Activated T-helper 1 cell treated with anti-CD3 and anti-CD28 coated beads, Interleukin-2, amount 50 U/mL, for 16 hours (primary cell): ENCODE measurements at places on chromosomes 6 and 20.

DNA sequence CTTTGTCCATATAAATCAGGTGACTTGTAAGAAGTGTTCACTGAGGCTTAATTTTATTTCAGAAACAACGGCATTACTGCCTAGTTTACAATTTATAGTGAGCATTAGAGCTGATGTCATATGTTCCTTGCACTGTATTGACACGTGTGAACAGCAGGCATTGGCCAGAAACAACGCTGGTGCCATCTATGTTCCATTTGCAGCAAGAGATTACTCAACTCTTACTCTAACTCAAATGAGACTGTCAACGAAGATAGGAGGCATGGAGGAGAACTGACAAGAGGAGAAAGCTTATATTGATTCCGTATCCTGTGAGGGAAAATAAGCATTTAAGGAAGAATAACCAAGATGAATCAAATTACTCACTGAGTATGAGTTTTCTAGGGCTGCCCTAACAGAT is 48.4 kb downstream of the MTFR2 start:
- no peak for DNase-seq

- DNase-seq, result no peak
Measured at GRCh38 chr20:50366270-50367103, 143.7 kb upstream of the PTPN1 start.

GRCh38 chr6:157075549-157076450 is 247.5 kb downstream of the TMEM242 start:
- no peak for DNase-seq

GRCh38 chr6:39665861-39666260 is 59.3 kb downstream of the KIF6 start:
- DNase-seq, result no peak

DNA sequence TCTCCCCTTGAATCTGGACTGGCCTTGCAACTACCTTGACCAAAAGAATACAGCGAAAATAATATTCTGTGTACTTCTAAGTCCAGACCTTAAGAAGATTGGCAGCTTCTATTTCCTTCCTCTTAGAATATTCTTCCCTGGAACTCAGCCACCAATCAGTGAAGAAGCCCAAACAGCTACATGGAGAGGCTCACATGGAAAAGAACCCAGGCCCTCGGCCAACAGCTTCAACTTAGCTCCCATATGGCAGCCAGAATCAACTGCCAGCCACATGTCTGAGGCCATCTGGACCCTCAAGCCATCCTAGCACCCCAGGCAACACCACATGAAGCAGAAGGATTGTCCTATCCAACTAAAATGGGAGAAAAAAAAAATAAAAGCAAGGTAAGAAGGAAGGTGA is 178.8 kb downstream of the IBTK start:
- DNase-seq, result no peak

DNA sequence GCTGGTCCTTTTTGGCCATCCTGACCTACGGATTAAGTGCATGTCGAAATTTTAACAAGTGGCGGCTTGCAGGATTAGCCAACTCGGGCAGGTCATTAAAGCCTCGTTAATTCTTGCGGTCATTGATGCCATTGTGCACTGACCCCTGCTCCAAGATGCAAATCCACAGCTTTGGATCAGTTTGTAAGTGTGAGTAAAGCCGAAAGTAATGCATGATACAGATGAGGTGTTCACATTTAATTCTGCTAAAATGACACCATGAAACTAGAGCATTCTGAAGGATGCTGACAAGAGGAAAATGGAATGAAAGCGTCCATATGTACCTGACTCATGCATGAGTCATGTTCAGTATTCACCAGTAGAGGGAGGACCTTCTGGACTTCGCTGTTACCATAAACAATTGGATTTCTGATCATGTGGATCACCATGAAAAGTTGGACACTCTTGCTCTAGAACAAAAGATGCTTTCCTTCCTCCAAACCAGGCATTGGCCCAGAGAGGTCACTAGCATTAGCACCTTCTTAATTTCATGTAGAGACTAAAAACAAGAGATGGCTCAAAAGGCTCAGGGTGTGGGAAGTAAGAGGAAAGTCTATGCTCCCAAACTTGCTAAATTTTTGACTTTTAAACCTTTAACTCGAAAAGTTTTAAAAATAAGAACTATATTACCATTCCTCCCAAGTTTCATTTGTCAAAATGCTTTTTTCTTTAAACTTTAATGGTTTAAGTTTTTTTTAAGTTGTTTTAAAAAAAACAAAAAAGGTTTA is 48.0 kb downstream of the MUC22 start:
- no peak for DNase-seq

DNA sequence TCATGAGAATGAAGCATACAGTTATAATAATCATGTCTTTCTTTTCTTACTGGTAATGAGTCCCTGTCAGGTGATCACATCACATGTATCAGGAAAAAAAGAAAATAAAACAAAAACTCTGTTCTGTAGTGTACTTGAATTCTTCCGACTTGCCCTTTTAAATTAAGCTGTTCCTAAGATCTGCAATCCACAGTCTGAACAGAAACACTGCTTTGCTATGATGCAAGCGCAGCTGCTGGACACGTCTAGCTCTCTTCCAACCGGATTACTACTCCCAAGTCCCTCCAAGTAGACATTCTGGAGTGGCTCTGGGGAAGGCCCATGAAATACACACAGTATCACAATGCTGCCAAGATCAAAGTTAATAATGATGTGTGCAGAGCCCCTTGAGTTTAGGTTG is 83.7 kb downstream of the FYN start:
- DNase-seq, result no peak

DNA sequence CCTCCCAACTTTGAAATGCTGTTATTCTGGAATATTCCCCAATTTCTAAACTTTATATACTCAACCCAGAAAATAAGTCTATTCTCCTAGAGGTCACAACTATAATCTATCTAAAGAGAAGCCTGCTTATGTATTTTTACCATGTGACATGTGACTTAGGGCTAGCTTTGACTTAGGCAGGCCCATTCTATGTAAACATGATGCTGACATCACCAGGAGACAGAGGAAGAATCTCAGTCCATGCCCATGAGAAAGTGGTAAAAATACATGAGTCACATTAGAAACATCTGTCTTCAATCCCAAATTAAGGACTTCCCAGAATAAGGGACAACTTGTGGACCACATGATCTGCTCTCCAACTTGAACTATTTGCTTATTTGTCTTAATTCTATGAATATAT is 113.6 kb upstream of the ID4 start:
- no peak for DNase-seq

DNA sequence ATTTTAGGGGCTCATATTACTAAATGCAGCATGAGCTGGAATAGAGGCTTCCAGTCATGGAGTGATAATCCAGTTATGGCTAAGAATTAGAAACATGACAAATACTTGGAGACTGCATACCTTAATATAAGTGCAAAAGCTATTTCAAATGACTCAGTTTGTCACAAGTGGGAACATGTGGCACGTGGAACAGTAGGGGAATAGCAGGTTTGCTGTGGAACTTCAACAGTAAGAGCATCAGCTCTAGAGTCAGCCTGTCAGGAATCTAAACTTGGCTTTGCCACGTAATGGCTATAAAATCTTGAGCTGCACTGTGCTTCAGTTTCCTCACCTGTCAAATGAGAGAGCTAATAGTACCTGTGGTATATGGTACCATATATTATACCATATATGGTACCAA is 62.1 kb downstream of the HTR1B start:
- no peak for DNase-seq
